ENCODE measurements at places on chromosomes 7 and 10.

GRCh38 chr7:20407585-20408466 lies 77.1 kb downstream of the ITGB8 start:
- DNase-seq = no peak

DNA sequence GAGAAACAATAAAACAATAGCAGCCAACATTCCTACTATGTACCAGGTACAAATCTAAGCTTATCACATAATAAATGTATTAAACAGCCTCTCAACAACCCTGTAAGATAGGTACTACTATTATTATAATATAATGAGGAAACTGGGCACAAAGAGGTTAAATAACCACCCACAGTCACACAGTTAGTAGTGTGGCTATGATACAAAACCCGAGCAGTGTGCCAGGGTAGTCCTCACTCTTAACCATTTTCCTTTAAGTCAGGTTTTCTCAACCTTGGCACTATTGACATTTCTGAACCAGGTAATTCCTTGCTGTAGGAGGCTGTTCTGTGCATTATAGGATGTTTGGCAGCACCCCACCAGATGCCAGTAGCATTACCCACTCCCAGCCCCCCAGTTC lies 48.8 kb downstream of the DNAJC1 start:
- no peak for DNase-seq

GRCh38 chr10:123062726-123063125 lies 53.9 kb downstream of the ACADSB start:
- DNase-seq = no peak

GRCh38 chr10:115417585-115418265 lies 324.6 kb downstream of the ATRNL1 start:
- no peak for DNase-seq

DNA sequence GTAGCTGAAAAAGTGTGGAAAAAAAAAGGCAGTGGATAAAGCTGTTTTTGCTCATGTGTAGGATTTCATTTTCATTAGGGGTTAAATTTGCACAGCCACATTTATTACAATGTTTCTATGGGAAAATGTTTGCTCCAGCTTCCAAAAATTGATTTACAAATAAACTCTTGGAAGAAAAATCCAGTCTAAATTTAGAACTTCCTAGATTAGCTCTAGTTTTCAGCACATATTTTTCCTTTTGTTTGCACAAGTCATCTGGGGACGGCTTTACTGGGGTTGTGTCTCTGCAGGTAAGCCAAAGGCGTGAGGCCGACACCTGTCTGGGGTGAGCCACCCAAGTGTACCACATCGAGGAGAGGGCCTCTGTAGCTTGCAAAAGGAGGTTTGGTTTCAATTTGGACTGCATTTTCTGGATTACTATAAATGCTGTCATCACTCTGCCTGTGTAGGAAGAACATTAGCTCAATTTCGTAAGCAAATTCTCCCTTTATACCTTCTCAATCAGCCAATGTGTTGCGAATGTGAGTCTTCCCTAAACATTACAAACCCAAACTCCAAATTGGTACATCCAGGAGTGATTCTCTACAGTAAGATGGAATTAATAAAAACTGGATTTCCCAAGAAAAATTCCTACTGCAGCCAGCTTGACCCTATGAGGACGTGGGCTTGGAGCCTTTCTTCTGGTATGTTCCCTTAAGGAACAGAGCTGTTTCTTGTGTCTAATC lies 89.5 kb upstream of the ZNF438 start:
- no peak for DNase-seq

GRCh38 chr7:90119178-90119971 lies 34.9 kb upstream of the STEAP1 start:
- DNase-seq = peak; percentile 33

- DNase-seq = no peak
Observed at GRCh38 chr7:49618028-49618427, 155.4 kb upstream of the VWC2 start.

DNA sequence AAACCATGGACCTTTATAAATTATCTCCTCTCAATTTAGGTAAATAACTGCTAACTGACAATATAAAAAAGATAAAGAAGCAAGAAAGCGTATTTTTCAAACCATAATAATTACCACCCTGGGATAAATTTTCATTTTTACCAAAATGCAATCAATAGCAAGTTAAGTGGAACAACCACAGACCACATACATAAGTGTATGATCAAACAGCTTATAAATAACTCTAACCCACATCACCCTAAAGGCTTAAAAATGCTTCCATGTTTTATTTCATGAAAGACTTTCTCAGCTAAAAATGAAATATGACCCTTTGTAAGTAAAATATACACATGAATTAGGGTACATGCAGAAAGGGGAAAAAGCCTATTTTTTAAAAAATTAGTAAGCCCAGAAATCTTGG lies 156.5 kb downstream of the SGMS1 start:
- no peak for DNase-seq

DNA sequence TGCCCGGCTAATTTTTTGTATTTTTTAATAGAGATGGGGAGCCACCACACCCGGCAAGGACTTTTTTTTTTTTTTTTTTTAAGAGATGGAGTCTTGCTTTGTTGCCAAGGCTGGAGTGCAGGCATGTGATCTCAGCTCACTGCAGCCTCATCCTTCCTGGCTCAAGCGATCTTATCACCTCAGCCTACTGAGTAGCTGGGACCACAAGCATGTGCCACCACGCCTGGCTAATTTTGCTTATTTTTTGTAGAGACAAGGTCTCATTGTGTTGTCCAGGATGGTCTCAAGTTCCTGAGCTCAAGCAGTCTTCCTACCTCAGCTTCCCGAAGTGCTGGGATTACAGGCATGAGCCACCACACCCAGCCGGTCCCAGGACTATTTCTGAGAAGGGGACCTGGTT lies 9.3 kb upstream of the MCU start:
- no peak for DNase-seq

GRCh38 chr10:78893217-78893616 lies 175.5 kb upstream of the ZMIZ1 start:
- no peak for DNase-seq

DNA sequence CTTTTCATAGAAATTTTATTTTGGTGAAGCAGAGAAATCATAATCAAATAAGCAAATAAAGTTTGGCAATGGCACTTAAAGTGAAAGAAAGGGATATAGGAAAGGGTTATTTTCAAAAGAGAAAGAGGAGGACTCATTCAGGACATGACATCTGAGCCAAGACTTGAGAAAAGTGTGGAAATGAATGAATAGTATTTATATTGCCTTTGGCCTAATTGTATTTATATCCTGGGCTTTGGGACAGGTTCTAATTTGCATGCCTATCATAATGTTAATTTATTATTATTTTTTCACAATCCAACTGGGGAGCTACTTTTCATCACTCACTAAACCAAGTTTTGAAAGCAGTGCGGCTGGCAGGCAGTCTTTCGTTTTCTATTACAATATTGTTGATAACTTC lies 376.8 kb downstream of the HGF start:
- DNase-seq = no peak

Measured in central memory CD4-positive, alpha-beta T cell (primary cell).